ENCODE measurements at places on chromosomes 3 and 15. TPM values are rescaled to one million over a fixed set of nuclear protein-coding genes. Genes with fewer than 3 reads are reported as not detected.

The KLHL6 gene
- total RNA-seq = 10.9 TPM

The MINDY4B gene
- total RNA-seq = not detected

The IRAK2 gene
- total RNA-seq = 28.2 TPM

GRCh38 chr3:119257654-119258410, 17.2 kb upstream of the B4GALT4 start:
- DNase-seq = no peak
- no peak overlapping the region for H3K27ac ChIP-seq

DNA sequence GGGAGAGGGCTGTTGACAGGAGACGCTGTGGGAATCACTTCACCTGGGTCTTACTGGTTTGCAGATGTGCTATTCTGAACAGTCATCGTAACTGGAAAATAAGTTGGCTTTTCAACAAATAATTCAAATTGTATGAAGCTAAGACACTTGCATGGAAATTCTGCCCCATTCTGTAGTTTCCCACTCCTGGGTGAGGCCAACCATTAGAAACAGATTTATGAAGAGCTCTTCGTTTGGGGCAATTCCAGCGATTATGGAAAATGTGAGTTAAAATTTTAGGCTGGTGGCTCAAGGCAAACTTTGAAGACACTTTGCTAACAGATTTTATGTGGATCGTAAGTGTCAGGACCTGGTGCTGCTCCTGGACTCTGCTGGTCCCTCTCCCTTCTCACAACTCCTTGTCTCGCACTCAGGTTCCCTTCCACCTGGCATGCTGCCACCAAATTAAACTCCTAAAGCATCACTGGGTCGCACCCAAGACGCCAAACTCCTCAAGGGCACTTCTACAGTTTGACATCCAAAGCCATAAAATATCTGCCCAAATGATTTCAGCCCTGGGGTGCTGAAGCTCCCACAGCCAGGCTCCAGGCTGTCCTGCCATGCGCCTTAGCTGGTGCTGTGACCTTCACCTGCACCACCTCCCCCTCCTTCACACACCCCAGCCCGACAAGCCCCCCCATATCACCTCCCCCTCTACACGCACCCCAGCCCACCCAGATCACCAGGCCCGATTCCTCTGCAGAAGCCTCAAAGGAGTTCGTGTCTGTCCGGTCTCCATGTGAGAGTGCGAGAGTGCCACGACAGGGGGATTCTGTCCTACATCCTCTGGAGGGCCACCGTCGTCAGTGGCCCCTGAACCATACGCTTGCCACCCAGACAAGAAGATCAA, 138.4 kb downstream of the NSMCE3 start:
- H3K27me3 ChIP-seq = no peaks in the 10 kb centered on the region
- no peak for DNase-seq
- no peaks in the 10 kb centered on the region for H3K36me3 ChIP-seq
- no peaks in the 10 kb centered on the region for H3K4me1 ChIP-seq
- H3K4me3 ChIP-seq = no peak overlapping the region
- no peak overlapping the region for H3K27ac ChIP-seq

DNA sequence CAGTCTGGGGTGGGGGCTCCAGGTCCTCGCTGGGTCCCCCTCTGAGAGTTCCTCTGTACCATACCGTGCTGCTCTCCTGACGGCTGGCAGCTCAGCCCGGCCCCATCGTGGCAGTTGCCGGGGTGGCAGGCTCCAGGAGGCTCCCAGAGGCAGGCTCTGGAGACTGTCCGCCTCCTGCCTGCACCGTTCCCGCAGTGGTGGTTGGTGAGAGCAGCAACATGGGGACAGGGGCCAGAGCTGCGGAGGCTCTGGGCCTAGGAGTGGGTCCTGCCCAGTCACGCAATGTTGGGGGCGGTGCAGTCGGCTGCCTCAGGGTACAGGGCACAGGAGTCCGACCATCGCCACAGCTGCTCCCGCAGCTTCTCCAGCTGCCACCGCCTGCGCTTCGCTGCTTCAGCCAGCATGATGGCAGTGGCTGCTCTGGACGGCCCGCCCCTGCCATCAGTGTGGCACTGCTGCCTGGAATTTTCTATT, 492.7 kb downstream of the AGBL1 start:
- no peaks in the 10 kb centered on the region for H3K27me3 ChIP-seq
- no peaks in the 10 kb centered on the region for H3K36me3 ChIP-seq
- H3K4me1 ChIP-seq = no peaks in the 10 kb centered on the region
- no peak overlapping the region for H3K27ac ChIP-seq

- no peak overlapping the region for H3K27ac ChIP-seq
- H3K4me1 ChIP-seq = no peaks in the 10 kb centered on the region
- H3K4me3 ChIP-seq = no peak overlapping the region
- H3K36me3 ChIP-seq = no peaks in the 10 kb centered on the region
- DNase-seq = no peak
- no peaks in the 10 kb centered on the region for H3K27me3 ChIP-seq
These were observed 120.7 kb upstream of the MDFIC2 start for GRCh38 chr3:70433091-70433490.

DNA sequence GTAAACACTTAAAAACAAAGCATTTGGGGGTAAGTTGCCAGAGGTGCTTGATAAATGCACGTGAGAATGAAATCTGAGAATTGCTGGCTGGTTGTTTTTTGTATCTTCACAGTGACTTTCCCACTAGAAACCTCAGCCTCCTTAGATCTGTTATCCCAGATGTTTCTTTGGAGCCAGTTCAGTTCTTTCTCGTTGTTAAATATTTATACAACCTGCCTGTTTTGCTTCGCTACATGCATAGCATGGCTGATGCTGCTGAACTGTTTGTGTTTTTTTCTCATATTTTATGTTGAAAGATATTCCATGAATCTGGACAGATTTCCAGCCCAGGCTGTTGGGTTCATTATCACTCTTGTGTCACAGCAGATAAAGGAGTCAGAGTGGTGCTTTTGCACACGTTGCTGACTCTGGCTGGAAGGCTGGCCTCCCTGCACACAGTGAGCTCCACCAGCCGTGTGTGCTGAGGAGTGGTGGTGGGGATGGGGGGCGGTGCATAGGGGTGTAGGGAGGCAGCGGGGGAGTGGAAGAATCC, 80.2 kb downstream of the ARNT2 start:
- no peak overlapping the region for H3K27ac ChIP-seq
- H3K27me3 ChIP-seq = no peaks in the 10 kb centered on the region
- H3K4me3 ChIP-seq = no peak overlapping the region
- DNase-seq = no peak
- H3K36me3 ChIP-seq = no peaks in the 10 kb centered on the region

Measured in natural killer cell (primary cell).